ENCODE measurements at places on chromosomes 16 and 17. TPM values are rescaled to one million over a fixed set of nuclear protein-coding genes. Genes with fewer than 3 reads are reported as not detected.

RNF222 gene
- total RNA-seq, result not detected

SPN gene
- 28.7 TPM for total RNA-seq

SNX20 gene
- total RNA-seq, result 50.5 TPM

CAPNS2 gene
- 3.9 TPM for total RNA-seq

KIF2B gene
- not detected for total RNA-seq

XYLT1 gene
- 31.9 TPM for total RNA-seq

CDK3 gene
- total RNA-seq, result 7.1 TPM

RTN4RL1 gene
- 2.8 TPM for total RNA-seq

HAS3 gene
- total RNA-seq, result 2.0 TPM

ADAP2 gene
- 55.1 TPM for total RNA-seq

EME1 gene
- 3.6 TPM for total RNA-seq

SHISA9 gene
- total RNA-seq, result not detected

USH1G gene
- total RNA-seq, result not detected

NPIPA2 gene
- 1.3 TPM for total RNA-seq

PIPOX gene
- total RNA-seq, result 3.0 TPM

GRCh38 chr16:78538919-78539318, 439.5 kb downstream of the WWOX start:
- no peak overlapping the region for H3K4me3 ChIP-seq
- H3K27me3 ChIP-seq, result no peaks in the 10 kb centered on the region
- no peaks in the 10 kb centered on the region for H3K36me3 ChIP-seq
- no peaks in the 10 kb centered on the region for H3K4me1 ChIP-seq
- DNase-seq, result no peak

DNA sequence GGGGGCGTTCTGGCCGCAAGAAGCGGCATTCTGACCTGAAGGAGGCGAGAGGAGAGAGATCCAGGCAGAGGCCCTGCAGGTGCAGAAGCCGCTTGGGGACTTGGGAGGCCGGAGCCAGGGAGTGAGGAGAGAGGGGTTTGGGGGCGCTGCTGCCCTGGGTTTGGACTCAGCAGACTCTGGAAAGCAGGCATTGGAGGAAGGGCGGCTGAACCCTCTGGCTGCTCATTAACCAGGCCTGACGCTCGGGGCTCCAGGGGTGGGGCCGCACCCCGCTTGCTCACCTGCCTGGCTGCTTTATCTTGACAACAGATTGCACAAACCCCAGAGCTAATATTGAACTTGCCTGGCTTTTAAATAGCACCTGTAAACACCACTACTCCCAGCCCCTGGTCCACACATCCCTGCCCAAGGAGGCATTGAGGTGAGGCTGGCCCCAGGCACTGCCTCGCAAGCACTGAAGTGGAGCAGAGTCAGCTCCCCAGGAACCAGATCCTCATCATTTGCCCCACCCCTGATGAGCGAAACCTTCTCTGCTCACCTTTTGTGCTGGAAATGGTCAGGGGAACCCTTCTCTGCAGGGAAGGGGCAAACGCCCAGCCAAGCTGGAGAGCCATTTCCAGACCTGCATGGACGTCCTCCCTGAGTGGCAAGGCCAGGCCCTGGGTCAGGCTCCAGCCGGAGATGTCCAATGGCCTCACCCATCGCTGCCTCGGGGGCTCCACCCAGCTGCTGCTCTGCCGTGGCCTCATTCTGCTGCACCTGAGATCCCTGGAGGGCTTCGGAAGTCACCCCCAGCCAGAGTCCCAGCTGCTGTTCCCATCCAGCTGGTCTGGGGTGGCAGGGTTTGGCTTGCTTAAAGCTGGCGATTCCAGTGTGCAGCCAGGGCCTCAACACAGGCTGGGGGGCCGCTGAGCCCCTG, 190.2 kb upstream of the GSE1 start:
- H3K36me3 ChIP-seq, result no peaks in the 10 kb centered on the region
- H3K27ac ChIP-seq, result no peak overlapping the region
- no peaks in the 10 kb centered on the region for H3K27me3 ChIP-seq
- H3K4me3 ChIP-seq, result no peak overlapping the region
- no peaks in the 10 kb centered on the region for H3K4me1 ChIP-seq

- H3K36me3 ChIP-seq, result no peaks in the 10 kb centered on the region
- DNase-seq, result no peak
- H3K27me3 ChIP-seq, result no peaks in the 10 kb centered on the region
- H3K4me3 ChIP-seq, result no peak overlapping the region
These were observed 25.9 kb downstream of the PIPOX start for GRCh38 chr17:29068818-29069217.

- H3K27ac ChIP-seq, result no peak overlapping the region
- H3K4me3 ChIP-seq, result no peak overlapping the region
- DNase-seq, result no peak
- no peaks in the 10 kb centered on the region for H3K27me3 ChIP-seq
These were observed 32.4 kb downstream of the CNGB1 start for GRCh38 chr16:57938484-57938883.

DNA sequence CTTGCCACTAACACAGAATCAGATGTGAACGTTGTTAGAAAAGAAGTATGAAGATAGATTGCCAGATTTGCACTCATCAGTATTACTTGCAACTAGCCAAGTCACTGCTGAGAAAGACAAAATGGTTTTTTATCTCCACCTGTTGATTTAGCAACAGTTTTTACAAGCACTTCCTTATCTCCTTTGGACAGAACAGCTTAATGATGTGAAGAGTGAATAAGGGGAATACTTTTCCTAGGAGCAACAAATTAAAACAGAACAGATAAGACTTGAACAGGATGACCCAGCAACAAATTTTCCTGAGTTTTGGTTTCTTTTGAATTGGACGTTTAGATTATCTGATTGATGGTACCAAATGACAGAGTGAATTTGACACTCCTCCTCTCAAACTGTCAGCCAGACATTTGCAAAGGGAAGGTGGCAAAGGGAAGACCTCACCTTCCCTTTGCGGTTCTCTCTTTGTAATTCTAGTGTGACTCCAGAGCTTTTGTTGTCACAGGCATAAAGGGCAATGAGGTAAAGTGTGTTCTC, 130.6 kb downstream of the NLK start:
- no peak for DNase-seq
- H3K27ac ChIP-seq, result no peak overlapping the region
- H3K36me3 ChIP-seq, result peaks cover 69% of the 10 kb centered on the region
- H3K4me1 ChIP-seq, result peaks cover 2% of the 10 kb centered on the region

DNA sequence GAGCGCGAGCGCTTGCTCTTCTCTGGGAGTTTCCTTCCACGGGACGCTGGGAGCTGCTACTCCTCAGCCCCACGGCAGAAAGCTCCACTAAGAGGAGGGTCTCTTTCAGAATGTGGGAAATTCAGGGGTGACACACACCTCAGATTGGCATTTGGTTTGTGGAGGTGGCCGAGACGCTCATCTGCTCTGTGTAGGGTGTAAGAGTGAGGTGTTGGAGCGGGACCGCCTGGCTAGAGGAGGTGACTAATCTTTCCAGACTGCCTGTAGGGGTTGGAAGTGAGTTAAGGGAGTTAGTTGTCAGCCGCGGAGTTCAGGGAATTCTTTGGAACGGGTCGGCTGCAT, 735 bp downstream of the PSMD11 start:
- peak overlapping the region; percentile 99 for H3K4me3 ChIP-seq
- H3K27me3 ChIP-seq, result no peaks in the 10 kb centered on the region
- peak overlapping the region; percentile 89 for H3K27ac ChIP-seq
- DNase-seq, result no peak
- peaks cover 45% of the 10 kb centered on the region for H3K4me1 ChIP-seq

- H3K36me3 ChIP-seq, result peaks cover 20% of the 10 kb centered on the region
- H3K4me1 ChIP-seq, result peaks cover 31% of the 10 kb centered on the region
- no peak overlapping the region for H3K4me3 ChIP-seq
- DNase-seq, result peak; percentile 78
- peaks cover 22% of the 10 kb centered on the region for H3K27me3 ChIP-seq
These were observed 4.0 kb downstream of the SYNGR3 start for GRCh38 chr16:1993731-1994131.

GRCh38 chr17:80477647-80478478, 1.5 kb upstream of the NPTX1 start:
- no peak overlapping the region for H3K27ac ChIP-seq
- H3K4me1 ChIP-seq, result peaks cover 42% of the 10 kb centered on the region
- peak overlapping the region; percentile 46 for H3K4me3 ChIP-seq
- no peak for DNase-seq

GRCh38 chr16:4026854-4027253, 89.4 kb downstream of the ADCY9 start:
- DNase-seq, result no peak
- no peak overlapping the region for H3K27ac ChIP-seq
- no peaks in the 10 kb centered on the region for H3K36me3 ChIP-seq
- H3K27me3 ChIP-seq, result no peaks in the 10 kb centered on the region
- no peaks in the 10 kb centered on the region for H3K4me1 ChIP-seq
- H3K4me3 ChIP-seq, result no peak overlapping the region

DNA sequence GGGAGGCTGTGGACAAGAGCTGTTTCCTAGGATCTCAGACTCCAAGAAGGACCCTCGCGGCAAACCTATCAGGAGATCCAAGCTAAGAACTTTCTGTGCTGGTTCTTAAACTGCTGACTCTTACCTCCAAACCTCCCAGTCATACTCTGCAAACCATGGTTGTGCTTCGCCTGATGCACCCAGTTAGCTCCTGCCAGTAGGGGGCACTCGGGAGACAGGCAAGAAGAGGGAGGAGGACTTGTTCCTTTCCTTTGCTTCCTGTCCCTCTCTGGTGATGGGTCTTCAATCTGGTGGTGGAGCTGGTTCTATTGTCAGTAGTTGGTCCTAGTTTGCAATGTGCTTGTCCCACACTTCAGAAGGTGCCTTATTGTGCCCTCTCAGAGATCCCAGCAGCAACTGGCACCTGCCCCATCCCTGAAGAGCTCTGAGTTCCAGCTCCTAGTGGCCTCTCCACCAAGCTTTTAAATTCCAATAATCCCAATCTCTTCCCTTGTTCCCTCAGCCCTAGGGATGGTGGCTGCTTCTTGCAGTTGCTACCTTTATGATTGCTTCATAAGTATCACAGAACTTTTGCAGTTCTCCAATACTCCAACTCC, 113.5 kb upstream of the RPL38 start:
- DNase-seq, result no peak
- H3K36me3 ChIP-seq, result no peaks in the 10 kb centered on the region
- H3K27ac ChIP-seq, result no peak overlapping the region
- no peak overlapping the region for H3K4me3 ChIP-seq
- H3K27me3 ChIP-seq, result no peaks in the 10 kb centered on the region

GRCh38 chr16:28511031-28511430, 4.4 kb upstream of the IL27 start:
- peaks cover 18% of the 10 kb centered on the region for H3K4me1 ChIP-seq
- H3K27me3 ChIP-seq, result peaks cover 31% of the 10 kb centered on the region
- DNase-seq, result no peak

- no peaks in the 10 kb centered on the region for H3K36me3 ChIP-seq
- H3K4me1 ChIP-seq, result peaks cover 21% of the 10 kb centered on the region
- DNase-seq, result no peak
- no peak overlapping the region for H3K27ac ChIP-seq
- H3K4me3 ChIP-seq, result no peak overlapping the region
These were observed 1.3 kb downstream of the USH1G start for GRCh38 chr17:74921769-74922168.

DNA sequence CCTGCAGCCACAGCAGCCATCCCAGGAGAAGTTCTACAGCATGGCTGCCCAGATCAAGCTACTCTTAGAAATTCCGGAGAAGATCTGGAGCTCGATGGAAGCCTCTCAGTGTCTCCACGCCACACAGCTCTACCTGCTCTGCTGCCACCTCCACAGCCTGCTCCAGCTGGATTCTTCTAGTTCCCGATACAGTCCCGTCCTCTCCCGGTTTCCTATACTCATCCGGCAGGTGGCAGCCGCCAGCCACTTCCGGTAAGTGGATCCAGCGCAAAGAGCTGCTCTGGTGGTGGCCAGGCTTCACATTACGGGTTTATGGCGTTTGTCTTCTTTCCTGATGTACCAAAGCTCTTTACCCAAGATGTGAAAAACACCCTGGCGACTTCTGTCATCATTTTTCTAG, 3.6 kb downstream of the COG1 start:
- H3K4me1 ChIP-seq, result peaks cover 35% of the 10 kb centered on the region
- DNase-seq, result no peak
- no peak overlapping the region for H3K27ac ChIP-seq

GRCh38 chr17:69620363-69620762, 205.9 kb downstream of the MAP2K6 start:
- no peak overlapping the region for H3K4me3 ChIP-seq
- no peaks in the 10 kb centered on the region for H3K27me3 ChIP-seq
- H3K4me1 ChIP-seq, result no peaks in the 10 kb centered on the region
